ENCODE measurements at places on chromosomes 6 and 20. TPM values are rescaled to one million over a fixed set of nuclear protein-coding genes. Genes with fewer than 3 reads are reported as not detected.

DNA sequence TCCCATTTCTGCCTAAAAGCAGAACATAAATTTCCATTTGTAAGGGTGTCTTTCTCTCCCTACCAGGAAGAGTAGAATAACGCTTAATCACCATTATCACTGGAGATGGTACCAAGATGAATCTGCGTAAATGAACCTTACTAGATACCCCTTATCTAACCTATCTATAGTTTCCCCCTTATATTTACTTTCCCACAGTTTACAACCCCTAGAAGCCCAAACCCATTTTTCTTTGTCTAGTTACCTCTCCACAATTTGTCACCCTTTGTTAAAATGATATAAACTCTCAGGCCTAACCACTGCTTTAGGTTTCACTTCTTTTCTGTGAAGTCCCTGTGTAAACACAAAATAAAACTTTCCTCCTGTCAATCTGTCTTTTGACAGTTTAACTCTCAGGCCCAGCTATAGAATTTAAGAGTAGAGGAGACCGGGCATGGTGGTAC, 45.5 kb downstream of the PCNA start:
- peaks cover 42% of the 10 kb centered on the region for H3K4me1 ChIP-seq
- no peaks in the 10 kb centered on the region for H3K36me3 ChIP-seq
- H3K27me3 ChIP-seq: no peaks in the 10 kb centered on the region
- H3K27ac ChIP-seq: no peak overlapping the region
- no peak overlapping the region for H3K4me3 ChIP-seq

GRCh38 chr6:122063076-122063475, 336.4 kb upstream of the HSF2 start:
- no peak overlapping the region for H3K27ac ChIP-seq
- H3K4me3 ChIP-seq: no peak overlapping the region
- H3K36me3 ChIP-seq: no peaks in the 10 kb centered on the region

GRCh38 chr20:20491110-20491783, 123.3 kb downstream of the INSM1 start:
- H3K27me3 ChIP-seq: no peaks in the 10 kb centered on the region
- peaks cover 38% of the 10 kb centered on the region for H3K36me3 ChIP-seq
- no peak overlapping the region for H3K4me3 ChIP-seq

GRCh38 chr20:38970302-38970701, 8.2 kb downstream of the DHX35 start:
- H3K4me3 ChIP-seq: no peak overlapping the region
- no peak for DNase-seq
- no peak overlapping the region for H3K27ac ChIP-seq
- H3K4me1 ChIP-seq: peaks cover 8% of the 10 kb centered on the region

DNA sequence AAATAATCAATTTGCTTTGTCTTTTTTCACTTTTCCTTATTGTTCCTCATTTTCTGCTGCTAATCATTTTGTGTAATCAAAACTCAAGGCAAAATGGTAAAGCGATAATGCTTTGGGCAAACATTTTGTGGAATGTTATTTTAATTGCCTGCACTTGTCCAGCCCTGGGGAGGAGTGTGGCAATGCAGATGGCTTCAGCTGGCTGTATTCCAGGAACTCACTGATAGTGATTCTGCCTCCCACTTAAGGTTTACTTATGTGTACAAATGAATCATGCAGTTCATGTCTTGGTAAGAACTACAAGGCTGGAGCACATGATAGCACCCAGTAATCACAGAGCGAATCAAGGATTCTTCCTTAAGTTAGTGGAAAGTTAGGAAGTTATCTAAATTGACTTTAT, 107.8 kb downstream of the COL19A1 start:
- H3K27me3 ChIP-seq: no peaks in the 10 kb centered on the region
- no peak overlapping the region for H3K27ac ChIP-seq
- H3K4me1 ChIP-seq: no peaks in the 10 kb centered on the region
- DNase-seq: no peak

Gene GGTLC1
- not detected for total RNA-seq

GRCh38 chr20:42441196-42441863, 748.4 kb downstream of the PTPRT start:
- no peak overlapping the region for H3K4me3 ChIP-seq
- DNase-seq: no peak
- no peaks in the 10 kb centered on the region for H3K36me3 ChIP-seq
- H3K27me3 ChIP-seq: no peaks in the 10 kb centered on the region
- no peak overlapping the region for H3K27ac ChIP-seq

GRCh38 chr20:53914781-53915445, 155.5 kb downstream of the BCAS1 start:
- DNase-seq: no peak
- peak overlapping the region; percentile 90 for H3K27ac ChIP-seq
- H3K36me3 ChIP-seq: peaks cover 4% of the 10 kb centered on the region
- no peaks in the 10 kb centered on the region for H3K27me3 ChIP-seq

DNA sequence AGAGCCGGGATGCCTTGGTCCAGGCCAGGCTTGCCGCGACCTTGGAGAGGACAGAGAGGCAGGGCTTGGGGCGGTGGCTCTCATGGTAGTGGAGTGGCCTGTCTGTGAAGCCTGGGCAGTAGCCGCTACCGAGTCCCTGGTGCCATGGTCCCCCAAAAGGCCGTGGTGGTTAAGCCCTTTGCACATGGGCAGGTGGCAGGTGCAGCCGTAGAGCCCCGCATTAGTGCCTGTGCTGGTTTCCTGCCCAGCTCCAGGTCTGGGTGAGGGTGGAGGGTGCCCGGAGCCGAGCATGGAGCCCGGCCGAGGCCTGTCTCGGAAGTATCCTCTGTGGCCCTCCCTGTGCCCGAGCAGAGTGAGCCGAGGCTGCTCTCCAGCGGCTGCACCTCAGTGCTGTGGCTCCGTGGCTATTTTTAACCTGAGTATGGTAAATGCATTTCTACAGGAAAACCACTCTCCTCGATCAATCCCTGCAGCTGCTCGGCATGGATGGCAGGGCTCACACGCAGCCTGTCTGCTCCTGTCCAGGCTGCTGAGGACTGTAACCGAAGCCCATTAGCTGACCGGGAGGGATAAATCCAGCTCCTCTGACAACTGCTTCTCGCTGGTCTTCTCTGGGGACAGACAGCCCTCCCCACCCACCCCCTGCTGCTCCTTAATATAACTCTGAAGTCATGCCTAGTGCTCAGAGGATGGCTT, 36.3 kb upstream of the GATA5 start:
- peaks cover 3% of the 10 kb centered on the region for H3K27me3 ChIP-seq
- H3K36me3 ChIP-seq: no peaks in the 10 kb centered on the region
- no peak overlapping the region for H3K27ac ChIP-seq
- peaks cover 4% of the 10 kb centered on the region for H3K4me1 ChIP-seq
- DNase-seq: no peak

- H3K4me3 ChIP-seq: no peak overlapping the region
- no peak for DNase-seq
- H3K27ac ChIP-seq: no peak overlapping the region
- no peaks in the 10 kb centered on the region for H3K36me3 ChIP-seq
Observed at GRCh38 chr6:166851911-166852310, 104.4 kb downstream of the RNASET2 start.

DNA sequence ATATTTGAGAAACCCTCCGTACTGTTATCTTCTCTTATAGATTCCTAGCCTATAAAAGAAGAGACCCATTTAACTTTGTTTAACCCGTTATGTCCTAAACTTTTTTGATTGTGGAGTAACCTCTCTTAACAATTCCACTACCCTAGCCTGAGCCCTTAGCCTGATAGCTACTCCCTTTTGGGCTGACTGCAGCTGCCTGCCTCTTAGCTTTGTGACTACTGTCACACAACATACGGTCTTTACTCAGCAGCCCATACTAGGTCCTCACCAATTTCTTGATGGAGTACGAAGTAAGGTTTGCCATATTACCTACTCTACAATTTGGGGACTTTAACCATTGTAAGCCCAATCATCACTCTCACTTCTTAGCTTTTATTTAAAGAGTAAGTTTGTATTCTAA, 72.7 kb downstream of the QRSL1 start:
- H3K4me1 ChIP-seq: no peaks in the 10 kb centered on the region
- no peak for DNase-seq
- H3K27me3 ChIP-seq: peaks cover 24% of the 10 kb centered on the region
- no peak overlapping the region for H3K4me3 ChIP-seq
- H3K27ac ChIP-seq: no peak overlapping the region

GRCh38 chr20:19860737-19861136, 102.7 kb downstream of the RIN2 start:
- no peak overlapping the region for H3K27ac ChIP-seq
- H3K36me3 ChIP-seq: no peaks in the 10 kb centered on the region
- H3K4me3 ChIP-seq: no peak overlapping the region

GRCh38 chr6:101605874-101606273, 212.4 kb downstream of the GRIK2 start:
- H3K27me3 ChIP-seq: no peaks in the 10 kb centered on the region
- H3K27ac ChIP-seq: no peak overlapping the region
- no peak overlapping the region for H3K4me3 ChIP-seq
- DNase-seq: no peak

DNA sequence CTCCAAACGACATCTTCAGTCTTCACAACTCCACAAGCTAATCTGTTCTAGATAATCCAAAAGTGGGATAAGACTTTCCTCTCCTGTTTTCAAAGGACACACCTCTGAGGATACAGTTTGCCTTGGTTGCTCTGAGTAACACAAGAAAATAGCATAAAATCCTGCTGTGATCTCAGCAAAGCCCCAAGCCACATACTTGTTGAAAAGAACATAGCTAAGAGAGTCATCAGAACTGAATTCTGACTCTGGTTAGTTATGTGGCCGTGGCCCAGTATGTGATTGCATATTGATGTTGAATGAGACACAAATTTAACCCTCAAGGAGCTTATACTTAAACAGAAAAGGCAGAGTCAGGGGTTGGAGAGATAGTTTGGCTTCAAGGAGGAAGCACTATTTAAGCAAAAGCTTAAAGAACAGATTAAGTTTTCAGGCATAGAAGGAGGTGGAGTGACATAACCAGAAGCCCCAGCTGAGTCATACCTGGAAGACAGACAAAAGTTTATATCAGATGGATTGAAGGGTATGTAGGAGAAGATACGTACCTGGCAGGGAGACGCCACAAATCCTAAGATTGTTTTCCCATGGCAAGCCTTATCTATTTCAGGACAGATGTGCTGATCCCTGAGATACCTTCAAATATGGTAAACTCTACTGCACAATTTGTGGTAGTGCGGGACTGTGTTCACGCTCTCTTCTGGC, 41.2 kb downstream of the OPN5 start:
- H3K4me1 ChIP-seq: no peaks in the 10 kb centered on the region
- H3K4me3 ChIP-seq: no peak overlapping the region
- no peak overlapping the region for H3K27ac ChIP-seq

Gene FAM209B
- 0.89 TPM for total RNA-seq

DNA sequence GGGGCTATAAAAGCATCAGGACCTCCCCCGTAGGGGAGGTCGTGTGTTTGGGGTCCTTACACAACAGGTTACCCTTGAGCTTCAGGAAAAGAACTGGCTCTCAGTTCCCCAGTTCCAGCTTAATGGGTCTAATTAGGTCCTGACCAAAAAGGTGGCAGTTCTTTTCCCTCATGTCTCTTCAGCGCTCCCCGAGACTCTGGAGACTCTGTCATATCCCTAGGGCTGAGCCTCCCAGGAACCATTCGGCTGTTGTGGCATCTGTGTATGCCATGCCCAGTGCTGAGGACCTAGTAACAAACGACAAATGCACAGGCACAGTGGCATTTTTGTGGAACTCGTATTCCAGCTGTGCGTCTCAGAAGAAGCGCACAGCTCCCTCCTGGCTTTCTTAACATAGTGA, 14.6 kb downstream of the PRDM1 start:
- peak overlapping the region; percentile 59 for H3K27ac ChIP-seq
- H3K27me3 ChIP-seq: no peaks in the 10 kb centered on the region
- peaks cover 86% of the 10 kb centered on the region for H3K4me1 ChIP-seq
- H3K4me3 ChIP-seq: peak overlapping the region; percentile 84

Gene HDGFL1
- total RNA-seq: not detected

DNA sequence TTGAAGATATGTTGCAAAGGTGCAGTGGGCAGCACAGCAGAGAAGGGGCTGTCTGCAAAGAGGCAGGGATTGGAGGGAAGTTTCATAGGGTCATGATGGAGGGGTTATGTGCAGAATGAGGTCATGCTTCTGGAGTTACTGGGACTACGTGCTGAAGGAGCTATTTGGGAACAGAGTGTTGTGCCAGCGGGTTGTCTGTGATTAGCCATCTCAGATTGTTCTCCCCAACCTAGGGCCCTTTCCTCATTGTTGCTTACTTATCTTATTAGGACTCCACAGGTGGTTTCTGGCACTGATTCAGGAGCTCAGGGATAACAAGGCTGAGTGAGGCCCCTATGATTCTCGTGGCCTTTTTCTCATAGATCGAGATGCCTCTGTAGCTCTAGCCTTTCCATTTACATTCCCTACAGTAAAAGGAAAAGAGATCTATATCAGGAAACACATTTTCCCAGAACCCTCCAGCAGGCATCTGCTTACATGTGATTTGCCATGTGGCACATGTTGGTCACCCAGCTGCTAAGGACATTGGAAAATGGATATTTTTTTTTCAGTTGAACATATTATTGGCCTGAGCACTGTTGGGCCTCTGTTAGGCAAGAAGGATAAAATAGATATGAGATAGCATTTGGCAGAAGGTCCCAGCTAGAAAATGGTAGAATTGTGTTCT, 429.6 kb upstream of the PLCB4 start:
- H3K27me3 ChIP-seq: no peaks in the 10 kb centered on the region
- H3K4me1 ChIP-seq: no peaks in the 10 kb centered on the region
- no peak for DNase-seq

Gene DEFB114
- total RNA-seq: not detected

Gene BMP7
- not detected for total RNA-seq

- H3K27me3 ChIP-seq: peaks cover 86% of the 10 kb centered on the region
- DNase-seq: peak; percentile 47
- H3K4me1 ChIP-seq: peaks cover 20% of the 10 kb centered on the region
- no peaks in the 10 kb centered on the region for H3K36me3 ChIP-seq
Observed at GRCh38 chr20:25081065-25081729, 744 bp downstream of the VSX1 start.

- H3K36me3 ChIP-seq: peaks cover 57% of the 10 kb centered on the region
- H3K4me3 ChIP-seq: no peak overlapping the region
- H3K4me1 ChIP-seq: peaks cover 76% of the 10 kb centered on the region
- no peaks in the 10 kb centered on the region for H3K27me3 ChIP-seq
- DNase-seq: no peak
Observed at GRCh38 chr6:154241581-154241980, 115.0 kb downstream of the IPCEF1 start.

DNA sequence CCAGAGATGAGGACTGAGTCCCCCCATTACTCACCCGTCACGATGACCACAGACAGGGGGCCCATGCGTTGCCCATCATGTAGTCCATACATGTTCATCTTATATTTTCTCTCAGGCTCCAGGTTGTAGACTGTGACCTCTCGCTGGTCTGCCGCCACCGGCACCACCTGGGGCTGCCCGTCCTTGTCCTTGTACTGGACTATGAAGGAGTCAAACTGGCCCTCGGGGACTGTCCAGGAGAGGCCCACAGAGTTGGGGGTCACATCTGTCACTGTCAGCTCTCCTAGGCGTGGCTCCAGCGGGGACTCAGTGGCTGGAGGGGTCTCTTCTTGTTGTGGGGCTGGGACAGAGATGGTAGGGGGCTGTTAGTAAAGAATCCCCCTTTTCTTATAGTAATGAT, 35.4 kb downstream of the CYP21A2 start:
- H3K4me1 ChIP-seq: no peaks in the 10 kb centered on the region
- H3K27ac ChIP-seq: no peak overlapping the region
- no peaks in the 10 kb centered on the region for H3K27me3 ChIP-seq
- no peak for DNase-seq

GRCh38 chr6:167214206-167214605, 56.4 kb upstream of the GPR31 start:
- DNase-seq: no peak
- no peak overlapping the region for H3K4me3 ChIP-seq
- peaks cover 1% of the 10 kb centered on the region for H3K27me3 ChIP-seq
- no peak overlapping the region for H3K27ac ChIP-seq

Gene TCF15
- total RNA-seq: not detected

Measured in activated CD4-positive, alpha-beta T cell treated with anti-CD3 and anti-CD28 coated beads, Interleukin-2, amount 10 ng/mL, durations not matched to agents 7 days and 5 days (primary cell).